ENCODE measurements at places on chromosomes 16 and 17. TPM values are rescaled to one million over a fixed set of nuclear protein-coding genes. Genes with fewer than 3 reads are reported as not detected.

CCL17 gene
- total RNA-seq: not detected

CCL4 gene
- not detected for total RNA-seq

ADAP2 gene
- total RNA-seq: not detected

ZNF423 gene
- total RNA-seq: 0.97 TPM

SRL gene
- not detected for total RNA-seq

GUCY2D gene
- total RNA-seq: not detected

ADAD2 gene
- not detected for total RNA-seq

CCL5 gene
- not detected for total RNA-seq

ABCC3 gene
- total RNA-seq: 15.2 TPM

CDYL2 gene
- total RNA-seq: 4.8 TPM

C16orf74 gene
- total RNA-seq: 5.8 TPM

TSPAN10 gene
- total RNA-seq: 1.5 TPM

OR3A1 gene
- not detected for total RNA-seq

GRCh38 chr17:28485049-28485448, 11.6 kb downstream of the SLC13A2 start:
- no peak for DNase-seq

GRCh38 chr17:7789131-7789530, 44.9 kb upstream of the KDM6B start:
- no peak for DNase-seq

GRCh38 chr16:14449790-14450480, 180.1 kb downstream of the PARN start:
- no peak for DNase-seq

- DNase-seq: no peak
These were observed 8.1 kb downstream of the GNA13 start for GRCh38 chr17:65048441-65048840.

- DNase-seq: no peak
These were observed 21.9 kb downstream of the CA4 start for GRCh38 chr17:60171753-60172079.

GRCh38 chr17:50491505-50491904, 12.8 kb downstream of the RSAD1 start:
- DNase-seq: no peak

DNA sequence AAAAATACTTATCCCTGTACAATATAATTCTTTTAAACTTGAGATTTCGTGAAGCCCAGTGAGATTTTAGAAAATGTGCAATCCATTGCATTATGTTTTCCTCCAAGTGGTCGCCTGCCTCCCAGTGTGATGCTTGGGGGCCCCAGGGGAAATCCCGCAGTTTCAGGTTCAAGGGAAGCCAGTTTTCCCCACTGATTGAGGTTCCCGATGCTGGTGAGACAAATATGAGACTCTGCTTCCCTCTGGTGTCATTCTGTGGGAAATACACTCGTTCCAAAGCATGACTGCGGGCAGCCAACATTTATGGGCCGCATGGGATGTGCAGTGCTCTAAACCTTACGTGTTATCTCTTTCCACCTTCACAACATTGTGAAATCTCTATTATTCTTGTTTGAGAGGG, 200.8 kb downstream of the PRKCB start:
- DNase-seq: peak; percentile 31

GRCh38 chr16:85428168-85428898, 184.8 kb upstream of the GSE1 start:
- DNase-seq: peak; percentile 49

GRCh38 chr16:83147244-83147643, 520.5 kb downstream of the CDH13 start:
- no peak for DNase-seq

DNA sequence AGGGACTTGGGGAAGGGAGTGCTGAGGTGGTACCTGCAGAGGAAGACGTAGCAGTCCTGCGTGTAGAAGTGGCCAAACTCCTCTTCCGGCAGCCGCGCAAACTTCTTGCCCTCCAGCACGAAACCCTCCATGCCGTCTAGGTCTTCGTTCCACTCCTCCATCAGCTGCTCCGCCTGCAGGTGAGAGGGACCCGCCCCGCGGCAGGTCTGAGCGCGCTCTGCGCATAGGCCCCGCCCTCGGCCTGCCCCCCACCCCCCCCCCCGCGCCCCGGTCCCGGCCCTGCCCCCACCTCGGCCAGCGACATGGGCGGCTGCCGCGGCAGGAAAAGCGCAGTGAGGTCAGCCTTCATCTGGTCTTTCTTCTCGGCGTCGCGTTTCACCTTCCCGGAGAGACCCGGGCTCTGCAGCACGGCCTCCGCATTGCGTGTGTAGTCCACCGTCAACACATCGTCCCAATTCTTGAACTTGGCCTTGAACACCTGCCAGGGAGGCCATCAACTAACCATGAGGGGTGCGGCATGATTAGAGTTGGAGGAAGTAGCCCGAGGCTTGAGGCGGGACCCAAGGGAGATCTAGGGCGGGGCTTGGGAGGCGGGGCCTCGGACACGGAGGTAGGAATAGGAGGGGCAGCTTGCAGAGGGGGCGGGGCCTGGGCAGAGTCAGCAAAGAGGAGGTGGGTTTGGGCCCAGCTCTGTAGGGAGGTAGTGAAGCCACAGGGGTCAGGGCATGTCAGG, 11.5 kb downstream of the FLII start:
- no peak for DNase-seq

GRCh38 chr17:5254903-5255521, 20.4 kb upstream of the SCIMP start:
- no peak for DNase-seq

GRCh38 chr17:47635734-47636133, 14.0 kb upstream of the KPNB1 start:
- no peak for DNase-seq
